ENCODE measurements at places on chromosomes 12 and 14.

DNA sequence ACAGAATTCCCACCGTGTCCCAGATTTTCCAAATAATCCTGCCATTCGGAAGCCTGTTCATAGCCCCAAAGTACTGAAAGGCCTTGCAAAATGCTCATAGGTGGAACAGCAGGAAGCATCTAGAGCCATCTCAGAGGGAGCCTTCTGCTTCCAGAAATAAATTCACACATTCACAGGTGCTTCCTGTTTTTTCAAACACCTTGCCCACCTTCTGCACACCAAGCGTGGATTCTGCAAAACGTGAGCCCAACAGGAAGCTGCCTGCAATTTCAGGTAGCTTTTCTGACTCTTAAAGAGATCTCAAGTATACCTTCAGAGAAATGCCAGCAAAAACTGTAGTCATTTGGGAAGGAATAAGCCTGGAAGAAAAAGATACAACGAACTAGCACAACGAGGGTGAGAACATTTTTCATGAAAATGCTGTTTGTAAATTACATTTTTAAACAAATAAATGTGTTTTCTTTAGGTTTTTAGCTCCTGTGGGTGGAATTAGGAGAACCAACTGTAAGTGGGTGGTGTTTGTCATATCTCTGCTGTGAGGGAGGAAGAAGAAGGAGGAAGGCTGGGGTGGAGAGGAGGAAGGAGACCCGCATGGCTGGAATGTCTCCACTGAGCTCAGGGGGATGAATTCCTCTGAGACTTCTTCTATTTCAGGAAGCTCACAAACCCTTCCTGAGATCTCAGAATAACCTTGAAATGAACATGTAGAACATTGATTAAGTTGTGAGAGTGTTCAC, at the start of gene IFNG-AS1:
IFNG-AS1 (plus strand) TSS at position 264 of the 737 bp plus-strand sequence.
- no peak for DNase-seq

- DNase-seq, result no peak
These were observed 2.2 kb upstream of the DDX55 start for GRCh38 chr12:123599721-123600120.

DNA sequence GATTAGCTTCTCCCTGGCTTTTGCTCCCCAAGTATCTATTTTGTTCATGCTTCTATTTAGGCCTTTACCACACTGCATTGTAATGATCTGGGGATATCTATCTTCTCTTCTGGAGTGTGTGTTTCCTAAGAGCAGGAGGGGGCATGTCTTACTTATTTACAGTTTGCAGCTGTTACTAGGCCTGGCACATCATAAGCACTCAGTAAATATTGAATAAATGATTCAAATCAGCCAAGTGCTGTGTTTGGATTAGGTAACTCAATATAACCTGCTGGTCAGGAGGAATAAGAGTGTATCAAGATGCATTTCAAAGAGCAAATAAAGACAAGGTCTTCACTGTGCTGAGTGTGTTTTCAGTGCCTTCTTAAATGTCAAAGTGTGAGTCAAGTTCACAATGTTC, 186.1 kb downstream of the FOXG1 start:
- no peak for DNase-seq

DNA sequence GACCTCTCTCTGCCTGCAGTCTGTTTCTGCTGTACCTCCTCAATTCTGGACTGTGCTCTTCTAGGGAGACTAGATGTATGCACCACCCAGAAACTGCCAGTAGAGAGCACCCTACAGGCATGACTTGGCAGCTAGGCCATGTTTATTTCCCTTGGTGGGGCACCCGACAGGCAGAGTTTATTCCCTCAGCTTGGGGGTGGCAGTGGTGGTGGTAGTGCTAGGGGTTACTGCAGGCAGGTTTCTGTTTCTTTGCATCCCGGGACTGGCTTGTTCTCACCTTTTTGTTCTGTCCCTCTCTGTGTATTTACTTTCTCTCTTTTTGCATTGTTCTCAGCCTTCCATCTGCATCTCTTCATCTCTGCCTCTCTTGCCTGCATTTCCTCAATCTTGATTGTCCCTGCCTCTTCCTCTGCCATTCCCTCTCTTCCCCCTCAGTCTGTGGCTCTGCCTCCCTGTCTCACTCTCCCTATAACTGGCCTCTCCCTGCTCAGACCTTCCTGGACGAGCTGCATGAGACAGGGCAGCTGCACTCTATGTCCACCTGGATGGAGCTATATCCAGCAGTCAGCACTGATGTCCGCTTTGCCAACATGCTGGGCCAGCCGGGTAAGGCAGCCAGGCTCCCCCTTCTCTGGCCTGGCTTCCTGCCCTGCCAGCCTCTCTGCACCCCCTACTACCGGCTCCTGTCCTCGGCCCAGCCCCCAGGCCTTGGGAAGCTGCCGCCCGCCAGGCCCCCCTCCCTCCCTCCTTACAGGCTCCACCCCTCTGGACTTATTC, 13.8 kb downstream of the PRPF40B start:
- peak; percentile 35 for DNase-seq

DNA sequence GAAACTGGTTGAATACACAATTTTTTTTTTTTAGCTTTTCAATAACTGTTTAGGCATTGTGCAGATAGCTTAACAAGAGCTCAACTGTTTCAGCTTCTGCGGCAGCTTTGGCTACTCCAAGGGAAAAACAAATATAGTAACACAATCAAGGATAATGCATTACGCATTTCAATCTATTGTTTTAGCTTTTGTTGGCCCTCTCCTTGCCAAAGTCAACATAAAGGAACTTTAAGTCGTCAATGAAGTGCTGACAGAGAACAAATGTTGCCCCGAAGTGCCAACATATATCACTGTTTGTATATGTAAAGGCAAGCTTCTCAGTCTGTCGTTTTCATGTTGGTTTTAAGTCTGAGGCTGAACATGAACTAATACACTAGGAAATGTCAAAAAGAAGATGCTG, 1087.4 kb upstream of the FLRT2 start:
- DNase-seq, result no peak

- DNase-seq, result no peak
These were observed 32.4 kb downstream of the CCDC59 start for GRCh38 chr12:82325540-82326336.

- DNase-seq, result no peak
These were observed 667 bp upstream of the ITFG2 start for GRCh38 chr12:2811801-2812200.

DNA sequence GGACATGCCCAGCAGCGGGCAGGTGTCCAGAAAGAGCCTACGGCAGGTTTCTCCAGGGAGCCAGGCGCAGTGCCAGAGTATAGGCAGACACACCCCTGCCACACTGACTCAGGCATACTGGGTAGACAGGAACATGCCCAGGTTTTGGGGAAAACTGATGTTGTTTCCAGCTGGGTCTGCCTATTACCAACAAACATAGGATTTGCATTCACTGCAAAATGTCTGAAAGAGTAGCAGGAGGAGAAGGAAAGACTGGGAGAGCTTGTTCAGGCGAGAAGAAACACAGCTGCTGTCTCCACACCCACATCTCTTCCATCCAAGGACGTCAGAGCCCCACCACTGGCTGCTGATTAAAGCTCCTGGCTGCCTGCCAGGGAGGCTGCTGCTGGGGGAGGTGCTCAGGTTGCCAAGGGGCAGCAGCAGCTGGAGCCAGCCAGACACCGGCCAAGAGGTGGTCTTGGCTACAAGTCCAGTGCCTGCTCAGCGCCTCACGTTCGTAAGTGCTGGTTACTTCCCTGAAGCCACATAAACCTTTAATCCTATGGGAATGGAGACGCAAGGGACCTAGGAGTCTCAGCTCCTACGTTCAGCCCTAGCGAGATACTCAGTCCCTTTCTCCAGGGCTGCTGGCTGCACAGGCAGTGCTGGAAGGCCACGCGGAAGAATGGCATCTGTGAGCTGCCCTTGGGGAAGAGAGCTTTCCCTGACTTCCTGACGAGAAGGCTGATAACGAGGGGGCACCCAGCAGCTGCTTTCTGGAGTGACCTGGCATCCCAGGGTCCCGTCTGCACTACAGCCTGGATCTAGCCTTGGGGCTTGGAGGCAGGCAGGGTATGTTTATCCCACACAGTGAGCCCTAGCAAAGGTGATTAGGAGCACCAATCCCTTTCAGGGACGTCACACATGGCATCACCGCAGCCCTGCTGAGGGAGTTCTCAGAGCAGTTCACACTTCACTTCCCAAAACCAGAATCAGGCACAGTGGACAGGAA, 58.1 kb downstream of the PLEKHG3 start:
- DNase-seq, result peak; percentile 27

GRCh38 chr12:12469386-12469785, 93.3 kb downstream of the DUSP16 start:
- DNase-seq, result no peak

DNA sequence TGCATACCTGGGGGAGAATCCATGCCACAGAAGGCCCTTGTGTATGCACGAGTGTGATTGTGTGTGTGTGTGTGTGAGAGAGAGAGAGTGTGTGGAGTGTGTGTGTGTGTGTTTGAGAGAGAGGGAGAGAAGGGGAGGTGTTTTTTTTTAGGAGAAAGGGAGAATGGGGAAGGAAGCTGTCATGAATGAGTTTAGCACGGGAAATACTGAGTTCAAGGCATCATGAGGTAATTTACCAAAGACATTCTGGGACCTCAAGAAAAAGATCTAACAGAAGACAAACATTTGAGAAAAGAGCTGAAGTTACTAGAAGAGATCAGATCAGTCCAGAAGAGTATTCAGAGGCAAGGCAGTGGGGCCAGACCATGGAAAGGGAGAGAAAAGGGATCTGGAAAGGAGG, 157.1 kb downstream of the TTC7B start:
- DNase-seq, result no peak

Data from stimulated activated CD4-positive, alpha-beta T cell treated with anti-CD3 and anti-CD28 coated beads, Interleukin-1b, Interleukin-23, amount 100 ng/mL, for 4 hours (primary cell).